ENCODE measurements at places on chromosomes 13 and 19.

DNA sequence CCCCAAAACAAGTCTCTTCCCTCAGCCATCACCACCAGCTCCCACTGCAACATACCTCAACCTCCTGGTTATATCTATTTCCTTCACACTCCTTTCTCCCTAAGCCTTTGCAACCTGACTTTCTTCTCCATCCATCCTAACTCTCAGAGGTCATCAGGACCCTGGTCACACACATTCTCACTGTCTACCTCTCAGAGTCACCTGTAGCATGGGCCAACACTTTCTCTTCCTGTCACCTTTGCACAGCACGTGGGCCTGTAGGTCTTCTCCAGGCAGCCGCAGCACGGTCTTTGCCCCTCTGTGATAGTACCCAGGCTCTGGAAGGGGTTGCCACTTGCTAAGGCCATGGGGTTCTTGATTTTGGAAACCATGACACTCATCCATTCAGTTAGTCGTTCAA, 921.1 kb downstream of the UQCRFS1 start:
- no peak for DNase-seq

- DNase-seq = no peak
Observed at GRCh38 chr13:102198418-102199311, 203.2 kb downstream of the FGF14 start.

DNA sequence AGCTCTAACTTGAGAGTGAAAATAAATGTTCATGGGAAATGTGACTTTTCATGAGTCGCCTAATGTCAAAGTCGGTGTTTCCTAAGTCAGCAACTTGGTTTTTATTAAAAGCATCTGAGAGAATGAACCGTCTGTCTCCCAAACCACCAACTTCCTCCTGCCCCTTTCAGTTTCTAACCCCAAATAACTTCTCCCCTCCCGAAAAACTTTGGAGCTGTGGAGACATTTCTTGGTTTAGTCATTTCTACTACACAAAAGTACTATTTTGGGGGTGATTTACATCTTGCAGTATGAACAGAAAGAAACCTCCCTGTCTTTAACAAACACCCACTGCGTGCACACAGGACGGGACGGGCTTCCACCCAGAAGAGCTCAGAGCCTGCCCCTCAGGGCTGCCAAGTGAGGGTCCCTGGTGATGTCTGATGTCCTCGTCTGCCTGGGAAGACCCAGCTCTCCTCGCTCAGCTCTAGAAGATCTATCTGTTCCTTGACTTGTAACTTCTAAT, 65.0 kb downstream of the RASA3 start:
- peak; percentile 62 for DNase-seq

- no peak for DNase-seq
Observed at GRCh38 chr13:26526702-26527216, 30.7 kb upstream of the WASF3 start.

DNA sequence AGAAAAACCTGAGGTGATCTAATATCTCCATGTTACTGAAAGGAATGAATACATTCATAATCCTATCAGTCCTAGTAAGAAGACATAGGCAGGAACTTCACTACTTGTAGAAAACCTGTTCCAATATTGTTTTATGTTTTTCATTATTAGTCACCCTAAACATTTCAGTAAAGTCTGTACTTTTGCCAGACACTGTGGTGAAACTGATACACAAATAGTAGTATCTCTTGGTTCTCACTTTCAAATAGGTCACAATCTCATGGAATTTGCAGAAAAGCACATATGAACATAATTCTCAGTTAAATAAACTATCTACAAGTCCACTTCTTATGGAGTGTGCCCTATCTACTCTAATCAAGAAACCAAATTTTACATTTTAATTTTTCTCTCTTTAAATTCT, 88.3 kb upstream of the PCDH9 start:
- DNase-seq = no peak

GRCh38 chr13:60268203-60268555, 104.5 kb upstream of the DIAPH3 start:
- no peak for DNase-seq

GRCh38 chr19:35247526-35248309, 1.1 kb upstream of the LSR start:
- DNase-seq = peak; percentile 76

GRCh38 chr19:3392480-3392879, 26.1 kb downstream of the NFIC start:
- no peak for DNase-seq

GRCh38 chr13:43356567-43356966, 333.2 kb downstream of the DNAJC15 start:
- DNase-seq = no peak

DNA sequence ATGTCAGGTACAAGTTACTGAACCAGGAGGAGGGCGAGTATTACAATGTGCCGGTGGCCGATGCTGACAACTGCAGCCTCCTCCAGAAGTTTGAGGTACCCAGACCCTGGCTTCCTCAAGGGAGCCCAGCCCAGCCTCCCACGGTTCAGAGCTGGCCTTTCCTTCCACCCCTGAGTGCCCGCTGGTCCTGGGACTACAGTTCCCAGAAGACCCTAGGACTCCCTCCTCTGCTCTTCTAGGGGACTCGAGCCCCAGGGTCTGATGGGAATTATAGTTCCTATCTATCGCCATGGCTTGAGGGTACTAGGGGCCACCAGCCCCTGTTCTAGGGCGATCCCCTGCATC, 11.0 kb downstream of the PRKCG start:
- no peak for DNase-seq

GRCh38 chr19:13917888-13918406, 11.9 kb downstream of the CC2D1A start:
- DNase-seq = no peak
